ENCODE measurements at places on chromosomes 3 and 15.

DNA sequence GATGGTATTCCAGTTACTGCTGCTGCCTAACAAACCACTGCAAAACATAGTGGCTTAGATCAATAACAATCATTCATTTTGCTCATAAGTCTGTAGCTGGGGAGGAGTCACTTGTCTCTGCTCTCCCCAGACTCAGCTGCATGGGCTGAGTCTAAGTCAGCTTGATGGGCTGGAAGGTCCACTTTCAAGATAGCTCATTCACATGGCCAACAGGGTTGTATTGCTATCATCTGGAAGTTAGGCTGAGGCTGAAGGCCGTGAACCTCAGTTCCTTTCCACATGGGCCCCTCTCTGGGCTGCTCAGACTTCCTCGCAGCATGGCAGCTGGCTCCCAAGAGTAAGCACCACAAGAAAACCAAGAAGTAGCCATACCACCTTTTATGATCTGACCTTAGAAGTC, 28.7 kb upstream of the BFSP2 start:
- no peak for DNase-seq

- no peak for DNase-seq
Observed at GRCh38 chr3:50205413-50206276, 574 bp downstream of the SLC38A3 start.

GRCh38 chr15:31241888-31242522, 84.6 kb upstream of the KLF13 start:
- DNase-seq, result no peak

GRCh38 chr3:11596387-11596786, 47.3 kb downstream of the VGLL4 start:
- DNase-seq, result no peak

GRCh38 chr15:56919609-56920366, 1.3 kb downstream of the TCF12 start:
- peak; percentile 25 for DNase-seq

- DNase-seq, result no peak
Observed at GRCh38 chr3:99818818-99819217, 1.2 kb downstream of the CMSS1 start.

DNA sequence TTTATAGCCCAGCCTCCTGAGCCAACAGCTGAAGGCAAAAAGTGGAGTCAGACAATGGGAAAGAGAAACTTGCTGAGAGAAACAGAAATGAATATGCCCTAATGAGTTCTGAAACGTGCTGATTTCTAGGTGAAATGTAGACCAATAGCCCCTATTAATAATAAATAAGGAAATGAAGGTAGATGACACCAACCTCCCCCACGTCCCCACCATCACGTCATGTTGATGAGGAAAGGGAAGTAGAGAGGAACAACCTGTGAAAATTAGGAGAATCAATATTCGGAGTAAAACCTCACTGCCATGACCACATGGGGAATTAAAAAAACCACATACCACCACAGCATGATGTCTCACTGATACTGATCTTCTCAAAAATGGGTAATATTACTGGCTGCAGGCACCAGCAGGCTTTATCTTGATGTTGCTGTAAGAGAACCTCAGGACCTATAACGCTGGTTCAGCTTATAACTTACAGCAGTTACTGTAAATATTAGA, 64.0 kb downstream of the KAT2B start:
- DNase-seq, result peak; percentile 14

- DNase-seq, result peak; percentile 55
Observed at GRCh38 chr3:108090049-108090700, 656 bp downstream of the CD47 start.

DNA sequence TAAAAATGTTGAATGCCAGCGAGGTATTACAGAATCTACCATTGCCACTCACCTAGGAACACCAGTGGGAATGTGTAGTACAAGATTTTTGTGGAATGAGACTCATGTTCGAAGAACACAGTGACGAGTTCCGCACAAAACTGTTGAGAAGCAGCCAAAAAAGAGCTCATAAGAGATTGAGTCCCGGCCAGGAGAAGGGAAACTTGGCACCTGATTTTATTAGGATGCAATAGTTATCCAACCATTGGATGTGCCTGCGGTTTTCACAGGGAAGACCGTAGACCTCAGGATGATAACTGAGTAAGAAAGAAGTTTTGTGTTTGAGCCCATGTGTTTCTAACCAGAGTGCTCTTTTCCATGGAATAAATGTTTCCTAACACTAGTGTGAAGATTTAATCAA, 88.9 kb downstream of the PTPRG start:
- DNase-seq, result no peak

- no peak for DNase-seq
Observed at GRCh38 chr15:67358812-67359211, 104.2 kb downstream of the IQCH start.

- peak; percentile 15 for DNase-seq
Observed at GRCh38 chr3:167653760-167654159, at the start of gene WDR49. TSS of gene WDR49 (minus strand) at chr3:167653942. CDS start at chr3:167653425, 517 bp downstream.

DNA sequence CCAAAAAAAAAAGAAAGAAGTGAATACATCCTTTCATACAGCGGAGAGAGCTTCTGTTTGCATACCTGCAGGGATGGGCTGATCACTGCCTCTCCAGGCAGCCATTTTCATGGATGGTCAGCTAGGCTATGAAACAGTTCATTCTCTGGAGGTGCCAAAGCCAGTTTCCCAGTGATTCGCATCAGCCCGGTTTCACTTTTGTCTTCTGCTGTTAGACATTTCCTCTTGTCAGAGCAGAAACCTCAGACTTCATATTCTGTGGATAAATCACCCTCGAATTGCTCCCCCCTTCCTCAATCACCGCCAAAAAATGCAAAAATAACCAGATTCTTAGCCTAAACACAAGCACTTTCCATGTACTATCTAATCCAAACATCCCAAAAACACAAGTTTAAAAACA, 225.6 kb downstream of the ADAMTS9 start:
- no peak for DNase-seq

GRCh38 chr3:133474251-133474801, 74.5 kb downstream of the BFSP2 start:
- DNase-seq, result no peak

DNA sequence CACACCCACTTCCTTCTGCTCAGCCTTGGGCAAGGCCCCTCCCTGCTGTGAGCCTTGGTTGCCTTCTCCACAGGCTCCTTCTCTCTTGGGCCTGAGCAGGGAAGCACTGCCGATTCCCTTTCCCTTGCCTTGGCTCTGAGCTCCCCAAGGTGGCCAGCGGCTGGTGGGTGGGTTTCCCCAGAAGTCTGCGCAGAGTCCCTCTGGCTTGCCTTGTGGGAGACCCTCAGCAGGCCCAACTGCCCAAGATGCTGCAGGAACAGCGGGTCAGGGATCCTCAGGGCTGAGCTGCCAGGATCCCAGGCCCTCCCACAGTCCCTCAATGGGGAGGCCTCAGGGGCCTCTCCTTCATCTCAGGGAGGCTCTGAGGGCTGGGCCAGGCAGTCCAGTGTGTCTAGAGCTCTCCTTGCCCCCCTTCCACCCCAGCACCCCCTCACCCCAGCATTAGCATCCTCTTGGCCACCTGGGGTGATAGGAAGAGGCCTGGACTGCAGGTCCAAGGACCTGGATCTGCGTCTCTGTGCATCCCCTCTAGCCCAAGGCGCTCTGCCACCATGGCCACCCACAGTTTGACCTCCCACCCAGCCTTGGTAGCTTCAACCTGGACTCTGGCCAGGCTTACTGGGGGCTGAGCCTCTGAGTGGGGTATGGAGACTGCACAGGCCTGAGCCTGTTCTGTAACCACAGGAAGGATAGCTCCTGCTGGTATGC, 68.6 kb downstream of the EXOG start:
- no peak for DNase-seq

GRCh38 chr15:53830707-53831386, 71.4 kb upstream of the WDR72 start:
- no peak for DNase-seq

GRCh38 chr3:181076558-181076957, 87.0 kb upstream of the DNAJC19 start:
- no peak for DNase-seq

DNA sequence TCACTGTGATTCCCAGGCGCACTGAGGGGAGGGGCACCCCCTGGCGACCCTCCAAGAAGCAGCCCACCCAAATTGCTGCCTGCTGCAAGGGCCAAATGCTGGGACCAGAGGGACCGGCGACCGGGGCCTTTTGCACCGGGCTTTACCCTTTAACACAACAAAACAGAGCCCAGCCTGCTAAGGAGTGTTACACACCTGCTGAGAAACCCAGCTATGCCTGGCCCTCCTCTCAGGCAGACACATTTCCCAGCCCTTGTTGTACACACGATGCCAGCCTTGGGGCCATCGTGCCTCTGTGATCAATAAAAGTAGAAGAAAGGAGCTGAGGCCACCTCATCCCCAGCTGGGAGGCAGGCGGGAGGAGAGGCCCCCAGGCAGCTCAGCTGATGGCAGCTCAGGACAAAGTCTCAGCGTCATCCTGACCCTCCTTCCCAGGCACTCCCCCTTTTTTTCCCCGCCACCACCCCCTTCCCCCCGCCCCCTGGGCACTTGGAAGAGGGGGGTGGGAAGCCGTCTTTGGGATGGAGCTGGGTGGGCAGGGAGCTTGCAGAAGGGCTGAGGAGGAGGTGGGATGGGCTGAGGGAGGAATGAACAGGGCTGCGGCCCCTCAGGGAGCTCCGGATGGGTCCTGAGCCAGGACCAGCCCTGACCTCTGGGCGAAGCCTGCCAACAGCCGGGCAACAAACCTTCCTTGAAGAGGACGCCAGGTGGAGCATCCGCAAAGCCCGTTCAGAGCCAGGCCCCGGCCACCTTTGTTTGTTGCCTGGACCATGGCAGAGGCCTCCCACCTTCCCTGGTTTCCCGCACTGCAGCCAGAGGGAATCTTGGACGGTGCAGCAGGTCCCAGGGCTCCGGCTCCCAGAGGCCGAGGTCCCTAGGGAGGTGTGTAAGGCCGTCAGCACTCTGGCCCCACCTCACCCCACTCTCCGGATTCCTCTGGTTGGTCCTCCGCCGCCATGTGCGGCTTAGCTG, 45.9 kb upstream of the SEC61A1 start:
- no peak for DNase-seq

DNA sequence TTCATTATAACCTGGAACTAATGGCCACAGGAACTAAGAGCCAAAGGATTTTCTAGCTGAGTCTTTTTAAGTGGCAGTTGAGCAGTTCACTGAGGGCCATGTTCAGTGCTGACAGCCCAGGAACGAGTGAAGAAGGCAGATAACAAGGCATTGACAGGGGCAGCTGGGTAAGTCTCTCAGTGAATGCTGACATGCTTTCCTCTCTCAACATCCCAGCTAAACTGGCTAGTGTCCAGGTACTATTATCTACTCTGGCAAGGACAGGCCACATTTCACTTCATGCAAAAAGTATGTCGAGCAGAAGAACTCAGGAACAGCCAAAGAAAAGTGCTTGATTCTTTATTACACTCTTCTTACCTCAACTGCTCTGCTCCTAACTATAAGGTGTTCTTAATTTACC, 515.9 kb downstream of the NLGN1 start:
- no peak for DNase-seq

DNA sequence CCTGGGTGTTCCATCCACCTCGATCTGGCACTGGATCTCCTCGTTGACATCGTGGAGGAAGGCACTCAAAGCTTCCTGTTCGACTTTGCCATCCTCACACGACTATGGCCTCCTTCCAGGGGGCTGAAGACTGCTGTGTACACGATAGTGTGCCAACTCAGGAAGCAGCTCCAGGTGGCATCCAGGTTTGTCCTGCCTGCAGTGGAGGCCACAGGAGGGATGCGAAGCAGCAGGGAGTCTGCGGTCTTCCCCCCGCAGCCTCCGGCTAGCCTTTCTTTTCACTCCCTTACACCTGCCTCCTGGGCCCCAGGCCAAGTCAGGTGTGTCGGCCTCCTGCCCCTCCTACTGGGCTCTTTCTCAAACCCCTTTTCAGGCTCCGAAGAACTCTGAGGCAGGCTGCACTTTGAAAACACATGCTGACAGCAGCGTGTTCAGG, 32.2 kb downstream of the SYNM start:
- DNase-seq, result no peak

GRCh38 chr3:89946884-89947283, 839.5 kb downstream of the EPHA3 start:
- no peak for DNase-seq

GRCh38 chr15:36803773-36804172, 224.3 kb downstream of the CDIN1 start:
- no peak for DNase-seq

DNA sequence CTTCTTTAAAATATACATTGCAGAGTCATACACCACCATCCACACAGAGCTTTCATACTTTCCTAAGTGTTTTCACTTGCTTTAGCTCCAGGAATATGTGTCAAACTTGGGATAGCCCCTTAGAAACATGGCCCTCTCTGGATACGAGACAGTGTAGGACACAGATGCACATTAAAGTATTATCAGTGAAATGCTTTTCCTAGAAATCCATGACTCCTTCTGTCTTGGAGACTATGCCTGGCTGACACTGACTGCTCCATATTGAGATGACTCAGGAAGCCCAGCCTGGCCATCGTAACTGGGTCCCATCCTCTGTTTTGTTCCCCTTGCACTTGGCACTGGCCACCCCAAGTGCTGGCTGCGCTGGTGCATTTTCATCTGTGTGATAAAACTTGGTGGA, 204.8 kb downstream of the PDZRN3 start:
- DNase-seq, result no peak

DNA sequence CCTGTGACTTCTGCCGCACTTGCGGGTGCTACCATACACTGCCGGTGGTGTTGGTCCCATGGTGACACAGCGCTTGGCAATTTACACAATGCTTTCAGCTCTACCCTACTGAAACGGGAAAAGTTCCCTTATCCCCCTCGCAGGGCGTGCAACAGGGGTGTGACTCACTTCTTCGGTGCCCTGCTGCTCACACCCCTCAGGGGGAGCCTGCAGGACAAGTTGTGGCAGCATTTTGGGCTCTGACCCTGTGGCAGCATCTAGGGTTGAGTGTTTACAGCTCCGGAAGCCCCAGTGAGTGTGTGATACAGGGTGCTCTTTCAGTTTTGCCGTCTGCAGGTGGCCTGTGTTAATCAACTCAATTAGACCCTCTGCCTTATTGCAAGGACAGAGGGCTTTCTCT, 324.7 kb upstream of the RGMA start:
- no peak for DNase-seq

DNA sequence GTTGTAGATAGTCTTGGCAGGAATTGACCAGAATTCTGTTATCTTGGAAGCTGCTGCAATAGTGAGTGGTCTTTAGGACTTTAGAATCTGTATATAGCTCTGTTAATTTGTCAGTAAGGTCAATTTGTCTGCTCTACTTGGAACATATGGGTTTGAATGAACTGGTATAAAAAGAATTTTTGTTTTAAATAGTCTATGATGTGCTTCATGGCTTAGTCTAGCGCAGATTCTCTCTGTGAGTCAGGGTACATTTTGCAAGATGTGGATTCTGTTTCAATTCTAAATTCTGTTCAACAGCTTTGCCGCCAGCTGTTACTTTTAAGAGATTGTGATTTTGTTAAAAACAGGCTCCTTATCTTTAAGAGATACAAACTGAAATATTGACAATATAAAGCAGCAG, 135.9 kb upstream of the AGBL1 start:
- DNase-seq, result no peak

DNA sequence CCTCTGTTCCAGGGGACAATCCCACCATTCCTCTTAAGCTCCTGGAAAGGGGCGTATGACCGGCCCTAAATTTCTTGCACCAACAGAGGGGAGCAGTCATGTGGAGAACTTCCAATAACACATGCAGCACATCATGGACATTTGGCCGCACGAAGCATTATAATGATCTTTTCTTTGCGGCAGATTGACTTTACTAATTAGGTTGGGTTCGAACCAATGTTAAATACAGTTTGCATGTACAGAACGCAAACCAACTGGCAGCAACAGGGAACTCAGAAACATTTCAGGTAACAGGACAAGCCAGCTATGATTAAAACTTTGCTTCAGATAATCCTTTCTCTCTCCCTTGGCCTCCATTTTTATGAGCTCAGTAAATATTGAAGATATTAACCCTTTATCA, 100.8 kb upstream of the ADPGK start:
- no peak for DNase-seq
